ENCODE measurements at places on chromosomes 1 and 21.

- DNase-seq, result no peak
Measured at GRCh38 chr1:9561429-9561828, 22.2 kb downstream of the SLC25A33 start.

DNA sequence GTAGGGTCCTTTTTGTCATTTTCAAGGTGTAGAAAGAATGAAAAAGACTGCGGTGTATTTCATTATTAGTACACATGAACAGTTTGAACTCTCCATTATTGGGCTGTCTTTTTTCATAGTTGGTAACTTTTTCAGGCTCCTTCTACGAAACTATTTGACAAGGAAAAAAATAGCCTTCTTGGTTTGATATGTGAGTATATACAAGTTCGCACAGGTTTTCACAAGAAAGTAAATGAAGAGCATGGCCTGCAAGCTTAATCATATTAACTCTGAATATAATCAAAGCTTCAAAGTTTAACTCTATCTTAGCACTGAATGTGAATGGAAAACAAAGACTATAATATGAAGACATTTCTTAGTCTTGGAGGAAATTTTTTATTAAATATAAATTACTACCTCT, 290.0 kb upstream of the ADGRL2 start:
- no peak for DNase-seq

GRCh38 chr1:226712742-226713419, 26.2 kb downstream of the ITPKB start:
- DNase-seq, result no peak

- DNase-seq, result no peak
Measured at GRCh38 chr1:6417961-6418667, 1.6 kb downstream of the HES2 start.
